ENCODE measurements at places on chromosomes 7 and 10.

- DNase-seq, result no peak
Observed at GRCh38 chr7:40873248-40873647, 738.4 kb downstream of the SUGCT start.

- no peak for DNase-seq
Observed at GRCh38 chr7:31858055-31858454, 171.0 kb downstream of the PPP1R17 start.

DNA sequence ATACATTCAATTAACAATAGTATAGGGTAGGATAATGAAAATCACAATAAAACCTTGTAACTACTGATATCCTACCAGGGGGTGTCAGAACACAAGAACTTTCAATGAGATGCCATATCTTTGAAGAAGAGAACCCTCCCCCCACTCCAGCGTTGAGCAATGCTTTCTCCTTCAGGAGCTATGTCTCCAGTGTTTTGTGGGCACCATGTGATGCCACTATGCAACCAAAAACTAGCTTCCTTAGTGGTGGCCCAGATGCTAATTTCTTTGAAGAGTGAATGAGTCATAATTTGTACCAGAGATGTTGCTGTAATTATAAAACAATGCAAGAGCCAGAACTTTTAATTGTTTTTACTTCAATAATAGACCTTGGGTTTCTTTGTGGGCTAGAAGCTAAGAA lies 76.0 kb upstream of the ADO start:
- no peak for DNase-seq

- DNase-seq, result no peak
Observed at GRCh38 chr7:133197972-133198544, 54.8 kb upstream of the EXOC4 start.

DNA sequence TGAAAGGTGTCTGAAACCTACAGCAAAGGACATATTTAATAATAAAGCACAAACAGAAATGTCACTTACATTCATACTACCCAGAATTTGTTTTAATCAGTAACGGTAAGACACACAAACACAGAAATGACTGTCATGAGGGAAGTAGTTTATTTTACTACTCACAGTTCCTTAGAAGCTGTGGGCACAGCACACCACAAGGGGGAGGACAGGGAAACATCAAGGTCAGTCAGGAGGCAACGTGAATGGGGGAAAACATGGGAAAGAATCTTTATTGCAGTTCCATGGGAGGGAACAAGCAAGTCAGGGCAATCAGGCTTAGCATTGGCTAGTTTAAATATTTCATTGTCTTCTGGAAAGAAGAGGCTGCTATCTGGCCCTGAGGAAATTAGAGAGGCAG lies 123.8 kb upstream of the PDSS1 start:
- DNase-seq, result no peak

GRCh38 chr7:37007691-37008090 lies 283.4 kb upstream of the AOAH start:
- DNase-seq, result no peak

DNA sequence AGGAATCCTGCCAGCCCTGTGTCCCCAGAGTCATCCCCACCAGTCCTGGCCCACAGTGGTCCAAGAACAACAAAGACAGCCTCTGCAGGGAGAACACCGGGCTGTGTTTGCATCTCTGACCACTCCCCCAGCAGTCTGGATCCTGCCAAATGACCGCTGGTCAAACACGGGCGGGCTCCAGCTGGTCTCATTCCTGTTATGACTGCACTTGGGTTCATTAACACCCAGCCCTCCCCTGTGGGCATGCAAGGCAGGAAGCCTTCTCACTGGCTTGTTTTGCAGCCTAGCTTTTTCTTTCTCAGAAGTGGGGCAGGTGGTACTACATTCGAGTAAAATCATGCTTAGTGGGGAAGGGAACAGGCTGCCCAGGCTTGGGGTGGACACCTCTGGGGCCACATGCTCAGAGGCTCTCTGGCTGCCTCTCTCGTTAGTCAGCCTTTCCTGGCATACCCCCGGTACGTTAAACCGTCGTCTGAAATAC lies 190.0 kb downstream of the PLXNA4 start:
- DNase-seq, result no peak

- no peak for DNase-seq
Observed at GRCh38 chr10:113273181-113274163, 279.4 kb upstream of the HABP2 start.

DNA sequence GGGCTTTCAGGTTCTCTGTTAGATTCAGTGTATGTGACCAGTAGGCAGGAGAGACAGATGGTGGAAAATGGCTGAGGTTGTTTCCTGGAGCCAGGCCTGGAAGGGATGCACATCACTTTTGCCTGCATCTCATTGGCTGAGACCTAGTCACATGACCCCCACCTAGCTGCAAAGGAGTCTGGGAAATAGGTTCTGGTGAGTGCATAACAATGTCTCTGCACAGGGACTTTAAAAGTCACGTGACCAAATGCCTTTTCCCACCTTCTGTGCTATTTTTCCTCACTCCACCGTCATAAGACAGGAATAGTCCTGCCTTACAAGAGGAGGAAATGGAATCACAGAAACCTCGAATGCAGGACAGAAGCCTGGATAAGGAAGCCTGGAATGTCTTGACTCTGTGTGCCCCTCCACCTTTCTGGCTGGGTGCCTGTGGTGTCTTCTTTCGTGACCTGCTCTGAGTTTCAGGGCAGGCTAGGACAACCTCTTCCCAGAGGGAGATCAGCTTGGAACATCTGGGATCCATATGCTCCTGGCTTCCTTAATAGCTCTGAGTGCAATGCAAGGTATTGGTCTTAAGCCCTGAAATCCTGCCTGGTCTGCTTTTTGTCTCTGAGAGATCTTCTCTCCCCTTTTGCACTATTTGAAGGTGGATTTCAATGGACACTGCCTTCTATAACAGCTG lies 139.9 kb upstream of the ZNF438 start:
- no peak for DNase-seq

GRCh38 chr10:64486149-64486548 lies 964.9 kb downstream of the REEP3 start:
- DNase-seq, result no peak

- DNase-seq, result no peak
Observed at GRCh38 chr10:82889728-82890127, 1014.7 kb downstream of the NRG3 start.

GRCh38 chr7:34931739-34932138 lies 105.5 kb downstream of the DPY19L1 start:
- DNase-seq, result no peak

GRCh38 chr10:103500481-103500880 lies 7.0 kb downstream of the NEURL1 start:
- DNase-seq, result no peak

DNA sequence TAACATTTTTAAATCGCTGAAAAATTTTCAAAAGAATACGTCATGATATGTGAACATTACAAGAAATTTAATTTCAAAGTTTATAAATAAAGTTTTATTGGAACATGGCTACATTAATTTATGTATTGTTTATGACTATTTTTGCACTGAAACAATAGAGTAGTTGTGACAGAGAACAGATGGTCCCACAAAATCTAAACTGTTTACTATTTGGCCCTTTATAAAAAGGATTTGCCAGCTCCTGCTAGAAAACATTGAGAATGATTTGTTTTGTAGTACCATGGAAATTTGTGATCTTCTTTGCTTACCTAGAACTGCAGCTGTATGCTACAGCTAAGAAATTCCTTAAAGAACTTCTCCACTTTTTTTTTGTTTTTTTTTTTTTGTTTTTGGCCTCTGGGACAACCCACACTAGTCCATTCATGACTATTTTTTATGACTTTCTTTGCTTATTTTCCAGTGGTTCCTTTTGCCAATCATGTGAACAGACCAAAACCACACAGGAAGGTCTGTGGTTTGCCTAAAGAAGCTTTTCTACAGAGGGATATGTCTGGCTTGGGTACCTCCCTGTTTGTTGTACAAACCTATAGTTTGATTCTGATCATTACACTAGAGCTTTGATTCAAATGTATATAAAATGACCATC lies 55.7 kb downstream of the ST7 start:
- no peak for DNase-seq

DNA sequence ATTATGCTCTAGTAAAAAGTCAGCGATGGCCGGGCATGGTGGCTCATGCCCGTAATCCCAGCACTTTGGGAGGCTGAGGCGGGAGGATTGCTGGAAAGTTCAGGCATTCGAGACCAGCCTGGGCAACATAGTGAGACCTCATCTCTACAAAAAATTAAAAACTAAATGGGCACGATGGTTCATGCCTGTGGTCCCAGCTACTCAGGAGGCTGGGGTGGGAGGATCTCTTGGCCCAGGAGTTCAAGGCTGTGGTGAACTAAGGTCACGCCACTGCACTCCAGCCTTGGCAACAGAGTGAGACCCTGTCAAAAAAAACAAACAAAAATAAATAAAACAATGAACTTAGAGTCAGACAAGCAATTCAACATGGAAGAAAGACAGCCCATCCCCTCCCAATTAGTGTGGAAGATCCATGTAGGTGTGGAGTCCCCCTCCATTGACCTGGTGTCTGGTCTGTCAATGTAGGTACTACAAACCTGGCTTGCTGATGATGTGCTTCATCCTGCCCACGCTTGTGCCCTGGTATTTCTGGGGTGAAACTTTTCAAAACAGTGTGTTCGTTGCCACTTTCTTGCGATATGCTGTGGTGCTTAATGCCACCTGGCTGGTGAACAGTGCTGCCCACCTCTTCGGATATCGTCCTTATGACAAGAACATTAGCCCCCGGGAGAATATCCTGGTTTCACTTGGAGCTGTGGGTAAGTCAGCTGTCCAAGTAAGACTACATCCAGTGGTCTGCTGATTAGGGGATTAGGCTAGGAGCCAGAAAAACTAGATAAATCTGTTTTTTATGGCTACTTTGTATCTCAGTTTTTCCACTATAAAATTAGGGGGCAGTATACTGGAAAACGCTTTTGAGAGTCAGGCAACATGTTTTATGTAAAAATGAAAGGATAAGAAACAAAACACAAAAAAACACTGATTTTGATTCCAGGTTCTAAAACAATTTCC lies 9.3 kb downstream of the SCD start:
- DNase-seq, result no peak

- no peak for DNase-seq
Observed at GRCh38 chr10:1379601-1380000, 323.4 kb downstream of the WDR37 start.

GRCh38 chr10:15324611-15325010 lies 46.5 kb downstream of the FAM171A1 start:
- no peak for DNase-seq

GRCh38 chr7:30308389-30308788 lies 24.0 kb downstream of the ZNRF2 start:
- no peak for DNase-seq

DNA sequence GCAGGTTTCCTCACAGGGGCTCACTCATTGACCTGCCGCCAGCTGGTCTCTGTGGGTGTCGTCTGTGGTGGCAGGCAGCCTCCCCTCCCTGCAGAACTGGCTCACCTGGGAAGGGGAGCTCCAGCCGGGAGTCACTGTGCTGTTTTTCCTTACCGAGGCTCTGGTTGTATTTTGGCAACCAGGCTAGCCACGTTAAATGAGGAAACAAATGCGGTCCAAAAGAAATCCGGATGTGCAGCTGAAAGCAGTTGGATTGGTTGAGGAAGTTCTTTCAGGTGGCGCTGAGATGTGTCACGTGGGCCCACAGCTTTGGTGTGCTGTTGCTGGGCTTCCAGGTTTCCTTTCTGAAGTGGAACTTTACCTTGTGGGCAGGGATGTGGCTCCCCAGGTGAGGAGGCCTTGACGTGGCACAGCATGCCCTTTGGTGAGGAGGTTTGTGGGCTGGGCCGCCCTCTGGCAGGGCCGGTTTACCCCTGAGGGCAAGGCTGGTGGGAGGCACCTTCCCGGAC lies 14.2 kb downstream of the MTURN start:
- DNase-seq, result no peak

GRCh38 chr7:25386311-25386744 lies 158.0 kb upstream of the NPVF start:
- DNase-seq, result no peak

- DNase-seq, result no peak
Observed at GRCh38 chr10:97821308-97822038, 28.2 kb upstream of the GOLGA7B start.

DNA sequence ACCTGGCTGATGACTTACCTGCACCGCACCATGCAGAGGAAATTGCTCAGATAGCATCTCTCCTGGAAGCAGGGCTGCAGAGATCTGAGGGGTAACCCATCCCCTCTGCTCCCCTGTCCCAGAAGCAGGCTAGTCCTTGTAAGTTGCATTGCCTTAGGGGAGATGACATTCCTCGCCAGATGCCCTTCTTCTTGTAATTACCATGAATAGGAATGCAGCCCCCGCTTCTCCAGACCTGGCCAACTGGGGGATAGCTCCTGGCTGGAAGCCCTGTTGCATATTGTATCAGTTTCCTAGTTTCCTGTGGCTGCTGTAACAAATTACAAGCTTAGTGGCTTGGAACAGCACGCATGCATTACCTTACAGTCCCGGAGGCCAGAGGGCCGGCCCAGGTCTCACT lies 47.5 kb upstream of the EN2 start:
- DNase-seq, result no peak

DNA sequence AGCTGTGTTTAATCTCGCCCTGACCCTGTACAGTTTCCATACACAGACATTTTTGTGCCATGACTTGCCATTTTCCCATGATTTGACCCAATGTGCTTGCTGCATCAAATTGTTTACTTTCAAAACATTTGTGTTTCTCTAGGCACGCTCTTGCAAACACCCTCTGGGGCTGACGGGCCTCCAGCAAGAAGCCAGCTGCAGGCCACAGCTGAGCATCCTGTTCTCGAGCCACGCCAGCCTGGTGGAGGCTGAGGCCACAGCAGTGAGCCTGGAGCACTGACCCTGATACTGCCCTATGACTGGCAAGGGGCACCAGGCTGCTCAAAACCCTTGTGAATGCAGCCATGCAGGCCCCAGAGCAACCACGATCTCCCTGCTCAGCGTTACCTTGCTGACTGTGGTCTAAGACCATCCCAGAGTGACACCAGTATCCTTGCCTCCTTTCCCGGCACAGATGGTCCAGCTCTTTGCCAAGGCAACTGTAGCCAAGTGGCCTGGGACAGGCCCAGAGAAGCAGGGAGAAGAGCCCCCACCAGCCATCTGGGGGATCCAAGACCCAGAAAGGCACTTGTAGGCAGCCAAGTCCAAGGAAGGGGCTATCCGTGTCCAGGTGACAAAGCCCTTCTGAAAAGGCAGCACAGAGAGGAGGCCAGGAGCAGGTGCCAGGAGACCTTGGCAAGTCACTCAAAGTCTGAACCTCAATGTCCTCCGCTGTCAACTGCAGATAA lies 78.5 kb downstream of the OAT start:
- DNase-seq, result no peak

GRCh38 chr10:34392641-34393170 lies 422.4 kb downstream of the PARD3 start:
- DNase-seq, result no peak

GRCh38 chr7:135349746-135350145 lies 116.1 kb downstream of the STRA8 start:
- no peak for DNase-seq

- no peak for DNase-seq
Observed at GRCh38 chr7:104857458-104858425, 156.3 kb upstream of the KMT2E start.

- no peak for DNase-seq
Observed at GRCh38 chr7:50795253-50795652, 12.6 kb upstream of the GRB10 start.

- DNase-seq, result no peak
Observed at GRCh38 chr7:130994378-130995115, 260.5 kb upstream of the KLF14 start.

GRCh38 chr10:1526436-1527055 lies 210.8 kb downstream of the ADARB2 start:
- DNase-seq, result no peak

Measured in stimulated activated CD4-positive, alpha-beta T cell treated with anti-CD3 and anti-CD28 coated beads, Interleukin-15, amount 100 ng/mL, for 1 hour (primary cell).